ENCODE measurements at places on chromosomes 4 and X. TPM values are rescaled to one million over a fixed set of nuclear protein-coding genes. Genes with fewer than 3 reads are reported as not detected.

GRCh38 chr4:98411731-98412130 is 150.5 kb downstream of the RAP1GDS1 start:
- no peak for DNase-seq

GRCh38 chr4:105474099-105474518 is 247 bp upstream of the PPA2 start:
- DNase-seq: peak; percentile 90

Gene RENBP
- 62.1 TPM for total RNA-seq

Gene PABPC1L2B
- not detected for total RNA-seq

DNA sequence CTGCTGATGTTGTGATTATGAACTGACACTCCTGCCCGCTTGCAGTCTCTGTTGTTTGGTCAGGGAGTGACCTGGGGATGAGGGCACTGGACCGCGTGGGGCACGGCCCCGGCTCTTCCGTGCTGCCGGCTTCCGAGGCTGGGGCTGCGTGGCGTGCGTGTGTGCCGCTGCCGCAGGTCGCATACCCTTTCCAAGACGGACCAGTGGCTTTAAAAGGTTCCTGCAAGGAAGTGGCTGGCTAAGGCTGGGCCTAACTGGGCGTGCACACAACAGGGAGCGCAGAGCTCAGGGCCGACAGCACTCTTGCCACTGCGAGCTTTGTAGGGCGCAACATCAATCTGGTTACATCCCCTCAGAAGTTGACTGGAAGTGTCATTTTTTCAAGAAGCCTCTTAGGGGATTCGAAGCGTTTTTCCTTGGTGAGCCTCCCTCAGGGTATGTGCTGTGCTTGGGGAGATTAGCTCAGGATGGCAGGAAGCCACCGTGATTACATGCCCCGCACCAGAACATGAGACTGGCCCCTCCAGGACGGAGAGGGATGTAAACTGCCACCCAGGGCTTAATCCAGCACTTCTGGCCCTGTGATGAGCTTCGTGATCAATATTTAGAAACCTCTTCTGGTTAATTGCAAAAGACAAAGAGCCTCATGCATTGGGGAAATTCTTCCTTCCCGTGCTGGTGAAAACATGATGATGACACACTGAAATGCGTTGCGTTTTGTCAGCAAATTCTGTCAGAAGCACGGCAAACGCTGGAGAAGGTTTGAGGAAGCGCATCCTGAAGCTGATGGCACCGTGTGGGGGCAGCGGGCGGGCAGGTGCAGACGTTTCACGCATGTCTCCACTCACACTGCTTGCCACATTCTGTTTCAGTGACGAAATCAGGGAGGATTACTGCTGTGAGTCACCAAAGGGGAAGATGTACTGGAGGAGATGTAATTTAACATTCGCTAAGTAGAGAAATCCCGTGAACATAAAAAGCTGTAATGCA is 11.1 kb downstream of the MAEA start:
- peak; percentile 85 for DNase-seq

GRCh38 chrX:39577206-39577984 is 520.4 kb downstream of the BCOR start:
- peak; percentile 18 for DNase-seq

DNA sequence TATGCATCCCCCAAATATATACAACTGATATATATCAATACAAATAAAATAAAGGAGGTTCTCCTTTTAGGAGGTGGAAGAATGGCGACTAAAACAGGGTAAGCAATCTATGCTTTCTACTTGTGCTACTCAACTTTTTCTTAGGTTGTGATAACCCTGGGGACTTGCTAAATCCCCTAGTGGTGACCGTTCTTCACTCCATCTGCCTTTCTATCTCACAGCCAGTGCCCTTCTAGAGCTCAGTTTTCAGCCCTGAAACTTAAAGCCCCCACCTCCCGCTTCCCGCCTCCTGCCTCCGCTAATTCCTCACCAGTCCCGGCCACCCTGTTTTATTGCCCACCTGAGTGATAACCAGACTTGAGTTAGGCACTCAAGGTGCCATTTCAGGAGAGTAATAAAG is 15.5 kb upstream of the ESX1 start:
- DNase-seq: no peak

Gene DRD5
- total RNA-seq: not detected

Gene RNF150
- 1.9 TPM for total RNA-seq

- DNase-seq: no peak
Measured at GRCh38 chrX:46792810-46793188, 33.9 kb upstream of the SLC9A7 start.

- no peak for DNase-seq
Measured at GRCh38 chrX:154046031-154046781, 26.5 kb upstream of the IRAK1 start.

Gene SMARCA5
- total RNA-seq: 52.4 TPM

GRCh38 chr4:8191136-8191747 is 7.8 kb upstream of the SH3TC1 start:
- peak; percentile 47 for DNase-seq

GRCh38 chr4:187172340-187172761 is 448.7 kb upstream of the FAT1 start:
- no peak for DNase-seq

DNA sequence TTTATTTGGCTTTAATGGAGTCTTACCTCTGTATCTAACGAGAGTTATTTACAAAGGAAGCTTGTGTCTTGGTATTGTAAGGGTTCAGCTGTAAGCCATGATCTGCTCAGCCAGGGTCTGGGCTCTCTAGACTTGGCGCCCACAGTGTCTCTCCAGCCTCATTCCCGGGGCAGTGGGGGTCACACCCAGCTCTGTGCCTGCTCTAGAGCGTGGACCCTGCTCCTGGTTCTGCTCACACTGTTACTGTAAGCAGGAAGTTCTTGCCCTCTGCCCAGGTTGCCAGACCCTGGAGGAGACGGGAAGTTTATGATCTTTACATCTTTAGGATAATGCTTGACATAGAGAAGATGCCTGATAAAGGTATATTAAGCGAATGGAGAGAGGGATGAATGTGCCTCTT is 235.7 kb downstream of the PTTG2 start:
- DNase-seq: no peak

- no peak for DNase-seq
Measured at GRCh38 chrX:68842781-68843581, 14.2 kb downstream of the EFNB1 start.

GRCh38 chr4:76758290-76758882 is 139.6 kb downstream of the SOWAHB start:
- DNase-seq: no peak

DNA sequence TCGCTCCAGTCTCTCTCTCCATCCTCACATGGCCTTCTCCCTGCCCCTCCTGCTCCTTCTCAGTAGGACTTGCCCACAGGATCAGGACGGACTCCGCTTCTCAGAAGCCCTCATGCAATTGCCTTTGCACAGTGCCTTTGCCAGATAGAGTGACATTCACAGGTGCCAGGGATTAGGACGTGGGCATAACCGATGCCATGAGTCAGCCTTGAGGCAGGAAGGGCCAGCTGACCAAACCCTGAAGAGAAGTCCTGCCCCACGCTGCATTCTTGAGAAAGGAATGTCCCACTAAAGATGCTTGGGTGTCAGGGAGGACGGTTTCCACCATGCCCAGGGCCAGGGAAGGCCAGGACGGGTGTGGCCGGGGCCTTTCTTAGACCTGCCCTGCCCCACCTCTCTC is 6.6 kb upstream of the GRPEL1 start:
- DNase-seq: no peak

- no peak for DNase-seq
Measured at GRCh38 chr4:135775909-135776308, 1574.3 kb upstream of the PABPC4L start.

DNA sequence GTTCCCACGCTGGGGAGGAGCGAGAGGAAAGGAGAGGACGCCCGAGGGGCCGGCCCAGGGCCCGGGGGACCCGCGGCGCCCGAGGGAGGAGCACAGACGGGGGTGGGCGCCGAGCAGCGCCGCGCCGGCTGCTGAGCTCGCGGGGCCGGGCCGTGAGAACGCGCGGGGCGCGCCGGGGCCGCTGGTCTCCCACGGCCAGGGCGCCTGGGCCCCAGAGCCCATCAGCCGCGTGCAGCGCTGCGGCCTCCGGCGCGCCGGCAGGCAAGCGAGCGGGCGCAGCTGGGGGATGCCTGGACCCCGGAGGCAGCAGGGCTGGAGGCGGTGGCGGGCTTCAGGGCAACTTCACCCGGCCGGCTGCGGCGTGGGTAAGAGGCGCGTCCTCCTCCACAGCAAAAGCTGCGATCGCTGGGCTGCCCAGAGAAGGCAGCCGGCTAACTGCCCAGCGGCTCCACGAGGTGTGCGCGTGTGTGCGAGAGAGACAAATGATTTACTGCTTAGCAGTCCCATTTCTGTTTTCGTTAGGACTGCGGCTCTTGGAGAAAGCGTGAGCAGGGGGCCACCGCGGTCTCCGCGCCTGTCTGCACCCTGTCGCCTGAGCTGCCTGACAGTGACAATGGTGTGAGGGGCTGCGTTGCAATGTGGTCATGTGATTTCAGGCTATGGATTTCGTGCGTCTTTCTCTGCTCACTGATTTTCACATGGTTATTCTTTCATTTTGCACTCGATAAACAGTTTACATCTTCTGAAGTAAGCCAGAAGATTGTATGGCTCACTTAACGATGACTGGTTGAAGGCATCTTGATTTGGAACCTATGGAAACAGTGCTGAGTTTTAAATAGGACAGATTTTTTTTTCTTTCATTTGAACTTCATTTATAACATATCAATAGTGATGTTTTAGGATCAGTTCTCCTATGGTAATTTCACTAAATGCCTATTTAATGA is 1.2 kb downstream of the GUCY1A1 start:
- DNase-seq: peak; percentile 86

- DNase-seq: no peak
Measured at GRCh38 chrX:71420686-71421085, 54.5 kb downstream of the TAF1 start.

GRCh38 chrX:14427614-14428013 is 101.7 kb upstream of the GLRA2 start:
- no peak for DNase-seq

- DNase-seq: no peak
Measured at GRCh38 chrX:40573763-40574162, 7.0 kb upstream of the ATP6AP2 start.

DNA sequence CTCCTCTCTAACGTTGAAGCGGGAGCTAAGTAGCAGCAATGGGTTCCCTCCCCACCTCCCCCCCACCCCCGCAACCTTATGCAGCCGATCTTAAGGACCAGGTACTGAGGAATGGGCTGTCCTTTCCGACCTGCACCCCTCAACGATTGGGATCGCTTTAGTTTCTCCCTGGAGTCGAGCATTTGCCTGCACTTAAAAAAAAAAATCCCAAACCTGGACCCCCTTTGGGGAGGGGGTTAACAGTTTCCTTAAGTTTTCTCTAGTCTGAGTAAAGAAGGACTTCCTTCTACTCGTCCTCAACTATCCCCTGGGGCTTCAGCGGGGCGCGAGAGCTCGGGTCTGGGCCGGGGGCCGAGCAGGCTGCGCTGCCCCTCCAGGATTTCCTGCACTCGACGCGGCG is 25.7 kb upstream of the BCORL1 start:
- no peak for DNase-seq

GRCh38 chr4:5921101-5921980 is 28.5 kb upstream of the CRMP1 start:
- no peak for DNase-seq

DNA sequence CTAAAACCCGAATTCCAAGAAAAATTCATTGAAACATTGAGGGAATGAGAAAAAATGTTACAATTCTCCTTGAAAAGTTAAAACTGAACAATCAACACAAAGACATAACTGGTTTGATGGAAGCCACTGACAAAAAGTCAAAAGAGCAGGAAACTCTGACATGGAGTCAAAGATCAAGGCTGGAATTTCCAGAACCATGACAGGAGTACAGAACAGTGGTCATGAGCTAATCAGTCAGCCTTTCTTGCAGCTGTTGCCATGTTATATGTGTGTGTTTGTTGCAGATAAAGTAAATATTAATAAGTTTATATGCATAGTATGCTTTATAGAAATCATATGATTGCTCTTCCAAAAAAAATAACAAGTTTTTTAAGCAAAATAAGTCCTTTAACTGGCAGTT is 184.7 kb upstream of the HCCS start:
- no peak for DNase-seq

DNA sequence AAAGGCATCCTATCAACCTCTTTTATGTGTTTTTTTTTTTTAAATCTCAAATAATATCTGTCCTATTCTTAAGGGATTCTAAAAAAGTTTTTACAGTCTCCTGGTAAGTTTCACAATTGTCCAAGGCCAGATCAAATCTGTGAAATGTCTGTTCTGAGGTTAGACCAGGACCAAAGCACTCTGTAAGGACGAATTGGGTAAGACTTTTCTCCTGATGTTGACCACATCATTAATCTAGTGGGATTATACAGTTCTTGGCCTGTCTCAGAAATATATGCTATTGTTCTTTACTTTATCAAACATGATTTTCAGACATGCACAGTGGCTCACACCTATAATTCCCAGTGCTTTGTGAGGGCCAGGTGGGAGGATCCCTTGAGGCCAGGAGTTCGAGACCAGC is 45.8 kb upstream of the TMEM131L start:
- no peak for DNase-seq

DNA sequence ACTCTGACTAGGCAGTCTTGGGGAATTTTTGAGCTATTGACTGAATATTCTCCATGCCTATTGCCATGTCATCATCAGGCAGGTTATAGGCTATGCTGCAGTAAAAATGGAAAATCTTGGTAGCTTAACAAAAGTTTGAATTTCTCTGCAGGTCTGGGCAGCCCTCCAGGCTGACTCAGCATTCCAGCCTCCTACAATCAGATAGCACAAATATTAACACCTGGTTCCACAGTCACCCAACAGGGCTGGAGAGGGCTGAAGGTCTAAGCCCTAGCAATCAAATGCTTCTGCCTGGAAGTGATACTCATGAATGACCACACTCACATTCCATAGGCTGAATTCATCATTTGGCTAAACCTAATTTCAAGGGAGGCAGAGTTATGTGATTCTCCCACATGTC is 9.6 kb upstream of the PPP3CA start:
- no peak for DNase-seq

Gene NLRP2B
- not detected for total RNA-seq

GRCh38 chr4:122403861-122404260 is 25.1 kb downstream of the ADAD1 start:
- DNase-seq: no peak

Data from left lung (tissue), 14 donors.